Activated naive CD4-positive, alpha-beta T cell treated with anti-CD3 and anti-CD28 coated beads, Interleukin-2, amount 50 U/mL, for 16 hours (primary cell): ENCODE measurements at places on chromosomes 13 and 19.

DNA sequence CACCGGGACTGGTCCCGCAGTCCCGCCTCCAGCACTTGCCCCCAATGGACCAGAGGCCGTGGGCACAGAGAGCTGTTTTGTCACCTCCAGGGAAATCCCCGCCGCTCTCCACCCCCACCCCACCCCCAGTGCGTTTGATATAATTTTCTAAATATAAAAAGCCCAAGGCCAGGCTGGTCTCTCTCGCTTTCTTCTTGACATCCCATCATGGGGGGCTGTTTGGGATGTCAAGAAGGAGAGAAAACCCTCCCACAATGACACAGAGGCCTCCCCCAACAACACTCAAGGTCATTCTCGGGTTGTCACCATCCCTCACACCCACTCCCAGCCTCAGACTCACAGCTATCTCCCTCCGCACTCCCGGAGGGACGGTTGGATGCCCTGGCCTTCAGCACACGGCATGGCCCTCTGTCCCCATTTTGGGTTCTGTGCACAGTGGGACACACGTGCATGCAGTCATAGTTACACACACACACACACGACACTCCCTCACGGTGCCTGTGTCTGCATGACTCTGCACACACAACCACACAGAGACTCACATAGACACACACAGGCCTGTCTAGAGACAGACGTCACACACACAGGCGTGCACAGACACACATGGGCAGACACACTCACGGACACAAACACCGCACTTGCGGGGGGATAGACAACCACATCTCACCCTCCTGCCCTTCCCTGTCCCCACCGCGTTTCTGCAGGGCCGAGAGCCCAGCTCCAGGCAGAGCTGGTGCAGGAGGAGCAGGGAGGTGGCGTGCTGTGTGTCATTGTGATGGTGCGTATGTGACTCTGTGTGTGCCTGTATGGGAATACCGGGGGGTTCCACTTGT, 4.8 kb upstream of the NFIC start:
- no peak for DNase-seq

DNA sequence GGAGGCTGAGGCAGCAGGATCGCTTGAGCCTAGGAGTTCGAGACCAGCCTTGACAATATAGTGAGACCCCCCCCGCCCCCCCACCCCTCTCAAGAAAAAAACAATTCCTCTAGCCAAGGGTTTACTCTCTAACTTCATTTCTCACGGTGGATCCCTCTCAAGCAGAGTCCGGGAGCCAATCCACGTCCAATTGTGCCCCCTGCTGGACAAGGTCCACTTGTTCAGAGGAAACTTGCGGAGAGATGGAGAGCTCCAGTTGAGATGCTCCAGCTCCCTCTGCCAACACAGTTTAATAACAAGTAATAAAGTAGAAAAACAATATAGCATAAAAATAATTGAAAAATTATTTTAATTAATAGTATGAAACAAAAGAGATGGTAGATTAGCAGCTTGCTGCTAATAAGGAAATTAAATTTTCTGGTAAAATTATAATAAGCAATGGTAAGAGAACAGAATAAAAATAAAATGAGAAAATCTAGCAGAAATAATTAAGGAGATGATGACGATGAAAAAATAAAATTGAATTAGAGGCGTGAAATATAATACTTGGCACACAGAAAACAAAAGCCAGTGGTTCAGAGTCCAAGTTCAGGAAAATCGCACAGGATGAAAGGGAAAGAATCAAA, 14.5 kb upstream of the SIGLEC14 start:
- DNase-seq = peak; percentile 46

- no peak for DNase-seq
These were observed 296.5 kb downstream of the MZT1 start for GRCh38 chr13:72430923-72431322.

- DNase-seq = peak; percentile 16
These were observed 594 bp downstream of the ZNF146 start for GRCh38 chr19:36215276-36216123.

GRCh38 chr13:107809125-107809524, 406.2 kb downstream of the LIG4 start:
- DNase-seq = no peak
